ENCODE measurements at places on chromosomes 1 and 21. TPM values are rescaled to one million over a fixed set of nuclear protein-coding genes. Genes with fewer than 3 reads are reported as not detected.

The CD34 gene
- not detected for total RNA-seq

The DNASE2B gene
- total RNA-seq: not detected

The LRRC38 gene
- total RNA-seq: not detected

The GPR25 gene
- total RNA-seq: 0.82 TPM

DNA sequence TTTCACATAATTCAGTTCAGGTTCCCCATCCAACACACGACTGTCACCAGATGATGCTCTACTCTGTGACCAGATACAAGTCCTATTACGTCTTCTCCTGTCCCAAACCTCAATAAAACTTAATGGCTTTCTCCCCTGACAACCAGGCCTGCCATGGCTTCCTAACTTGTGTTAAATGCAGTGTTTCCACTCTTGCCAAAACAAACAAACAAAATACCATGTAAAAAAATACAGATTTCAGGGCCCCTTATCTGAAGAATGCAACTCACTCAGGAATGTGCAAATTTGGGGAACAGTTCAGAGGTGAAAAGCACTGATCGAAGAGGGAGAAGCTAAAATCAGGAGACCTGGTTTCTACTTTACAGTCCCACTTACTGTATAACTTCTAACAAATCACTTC is 863 bp upstream of the NUF2 start:
- no peak for DNase-seq

DNA sequence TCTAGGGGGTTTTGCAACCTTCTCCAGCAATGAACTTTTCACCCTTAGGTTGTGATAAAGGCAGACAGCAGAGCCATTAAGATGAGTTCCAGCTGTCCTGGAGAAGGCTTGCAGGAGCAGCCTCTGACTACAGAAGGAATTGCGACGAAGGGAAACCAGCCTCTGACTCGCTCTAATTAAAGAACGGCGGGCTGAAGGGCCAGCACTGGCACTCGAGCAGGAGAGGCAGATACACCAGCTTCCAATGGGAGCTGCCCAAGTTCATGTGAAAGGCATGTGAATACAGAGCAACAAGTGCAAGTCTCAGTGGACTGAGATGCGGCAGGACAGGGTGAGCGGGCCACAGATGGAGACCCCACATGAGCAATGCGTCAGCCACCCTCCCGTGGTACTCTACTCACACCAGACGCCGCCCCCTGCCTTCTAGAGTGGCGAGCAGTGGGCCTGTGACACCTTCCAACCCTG is 15.7 kb downstream of the RCC2 start:
- no peak for DNase-seq

DNA sequence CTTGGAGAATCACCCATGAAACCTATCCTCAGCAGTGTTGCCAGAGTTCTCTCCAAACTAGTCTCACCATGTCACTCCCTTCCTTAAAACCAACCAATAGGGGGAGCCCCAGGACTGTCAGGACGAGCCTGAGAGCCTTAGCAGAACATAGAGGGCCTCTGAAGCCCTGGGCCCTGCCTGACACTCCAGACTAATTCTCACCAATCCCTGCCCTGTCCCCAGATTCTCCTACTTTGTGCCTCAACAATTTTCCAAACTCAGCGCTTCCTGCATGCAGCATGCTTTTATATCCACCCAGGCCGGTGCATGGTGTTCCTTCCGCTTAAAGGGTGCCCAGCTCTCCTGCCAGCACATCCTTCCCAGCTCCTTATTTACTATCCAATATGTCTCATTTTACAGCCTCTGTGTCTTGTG is 42.7 kb downstream of the HSD3B1 start:
- peak; percentile 25 for DNase-seq

GRCh38 chr1:226945106-226945857 is 5.2 kb downstream of the COQ8A start:
- DNase-seq: peak; percentile 19

DNA sequence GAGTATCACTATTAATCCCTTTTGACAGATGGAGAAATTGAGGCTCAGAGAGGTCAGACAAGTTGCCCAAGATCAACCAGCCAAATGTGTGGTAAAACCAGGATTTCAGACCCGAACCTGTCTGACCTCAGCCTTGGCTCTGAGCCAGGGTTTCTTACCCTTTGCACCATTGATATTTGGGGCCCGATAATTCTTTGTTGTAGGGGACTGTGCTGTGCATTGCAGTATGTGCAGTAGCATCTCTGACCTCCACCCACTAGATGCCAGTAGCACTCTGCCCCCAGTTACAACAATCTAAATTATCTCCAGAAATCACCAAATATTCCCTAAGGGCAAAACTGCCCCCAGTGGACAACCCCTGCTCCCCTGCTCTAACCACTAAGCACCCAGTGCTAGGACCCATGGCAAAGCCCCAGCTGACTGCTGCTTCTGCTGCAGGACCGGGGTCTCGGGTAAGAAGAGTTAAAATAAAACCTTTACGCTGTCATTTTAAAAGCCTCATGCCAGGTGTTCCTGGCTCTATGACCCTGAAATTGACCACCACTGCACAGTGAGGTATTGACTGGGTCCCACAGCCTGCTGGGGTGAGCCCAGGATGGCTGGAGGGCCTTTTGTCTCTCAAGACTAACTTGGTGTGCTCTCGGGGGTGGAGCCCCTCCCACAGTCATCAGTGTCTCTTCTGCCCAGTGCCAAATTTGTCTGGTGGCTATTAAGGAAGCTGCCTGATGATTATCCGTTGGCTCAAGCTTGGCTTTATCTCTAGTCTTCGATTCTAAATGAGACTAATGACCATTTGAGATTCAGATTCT is 5.6 kb upstream of the MAN1C1 start:
- DNase-seq: peak; percentile 52

DNA sequence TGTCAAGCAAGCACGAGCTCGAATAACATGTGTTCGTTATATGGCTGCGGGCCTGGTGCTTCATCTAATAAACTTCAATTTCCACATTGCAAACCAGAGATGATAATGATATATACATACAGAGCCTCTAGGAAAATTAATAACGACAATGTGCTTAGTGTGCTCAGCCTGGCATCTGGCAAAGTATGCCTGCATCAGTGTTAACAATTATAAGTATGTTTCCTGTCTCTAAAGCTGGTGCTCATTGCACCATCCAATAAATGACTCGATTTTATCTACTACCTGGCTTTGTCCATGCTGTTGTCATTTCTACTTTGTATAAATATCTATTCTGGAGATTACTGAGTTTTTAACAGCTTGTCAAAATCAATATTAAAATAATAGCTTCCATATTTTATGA is 1402.6 kb downstream of the MRPL39 start:
- no peak for DNase-seq

DNA sequence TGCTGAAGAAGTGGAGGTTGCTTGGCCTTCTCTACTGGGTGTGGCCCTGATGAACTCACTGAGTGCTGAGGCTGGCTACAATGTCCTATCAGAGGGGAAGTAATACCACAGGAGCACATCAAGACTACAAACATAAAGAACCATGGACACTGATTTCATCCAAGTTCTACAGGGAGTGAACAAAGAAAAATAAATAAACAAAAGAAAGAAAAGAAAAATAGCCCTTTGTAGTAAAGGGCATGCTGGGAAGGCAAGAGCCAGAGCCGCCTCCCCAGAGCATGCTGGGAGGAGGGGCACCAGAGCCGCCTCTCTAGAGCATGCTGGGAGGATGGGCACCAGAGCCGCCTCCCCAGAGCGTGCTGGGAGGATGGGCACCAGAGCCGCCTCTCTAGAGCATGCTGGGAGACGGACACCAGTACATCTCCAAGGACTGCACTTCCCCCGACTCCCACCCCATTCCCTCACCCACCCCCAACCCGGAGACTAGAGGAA is 65.9 kb downstream of the LAMC2 start:
- no peak for DNase-seq

DNA sequence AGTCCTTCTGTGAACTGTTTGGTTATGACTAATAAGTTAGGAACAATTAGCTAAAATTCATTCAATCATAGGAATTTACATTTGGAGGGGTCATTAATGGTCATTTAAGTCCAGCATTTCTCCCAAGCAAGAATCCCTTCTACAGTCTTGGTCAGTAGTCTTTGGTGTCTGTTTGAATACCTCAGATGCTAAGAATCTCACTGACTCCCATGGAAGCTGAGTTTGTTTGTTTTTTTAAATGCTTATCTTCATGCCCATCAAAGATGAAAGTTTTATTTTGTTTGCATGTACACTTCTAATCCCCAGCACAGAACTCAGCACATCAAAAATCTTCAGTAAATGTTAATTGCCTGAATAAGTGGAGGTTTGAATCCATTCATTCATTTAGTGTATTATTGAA is 41.3 kb upstream of the SLC44A3 start:
- no peak for DNase-seq

- no peak for DNase-seq
Measured at GRCh38 chr1:155120253-155120652, 7.4 kb upstream of the EFNA1 start.
